Melanocyte of skin (primary cell): ENCODE measurements at places on chromosomes 11 and 22. TPM values are rescaled to one million over a fixed set of nuclear protein-coding genes. Genes with fewer than 3 reads are reported as not detected.

CNIH2 gene
- 0.34 TPM in 1 of 2 replicates, not detected in the other for total RNA-seq

TMEM132A gene
- total RNA-seq: 11.3 and 19.3 TPM in 2 replicates

JAM3 gene
- total RNA-seq: 55.7 and 96.3 TPM in 2 replicates

APLNR gene
- total RNA-seq: not detected in 2 replicates

PYGM gene
- total RNA-seq: 0.33 and 1.2 TPM in 2 replicates

APOA5 gene
- total RNA-seq: not detected in 2 replicates

ZNRD2 gene
- 39.6 and 40.3 TPM in 2 replicates for total RNA-seq

HEPN1 gene
- not detected in 2 replicates for total RNA-seq

MAPK8IP2 gene
- 7.7 and 20.2 TPM in 2 replicates for total RNA-seq

MRGPRE gene
- total RNA-seq: 0.36 TPM in 1 of 2 replicates, not detected in the other

APOA4 gene
- total RNA-seq: not detected in 2 replicates
